Occipital lobe (tissue), 3 donors: ENCODE measurements at places on chromosomes 2 and 18. TPM values are rescaled to one million over a fixed set of nuclear protein-coding genes. Genes with fewer than 3 reads are reported as not detected.

The NEMP2 gene
- 3.4 TPM for total RNA-seq

The TGIF1 gene
- total RNA-seq: 20.6 TPM

The GAL3ST2 gene
- total RNA-seq: 0.16 TPM

The REG1A gene
- total RNA-seq: not detected

The PROC gene
- total RNA-seq: not detected

The WNT10A gene
- total RNA-seq: not detected
